ENCODE measurements at places on chromosomes 5 and 9.

GRCh38 chr9:134323741-134324358 lies 2.4 kb upstream of the RXRA start:
- peak; percentile 47 for DNase-seq

- DNase-seq = no peak
Measured at GRCh38 chr9:88236511-88237478, 98.5 kb upstream of the SPATA31C2 start.

- no peak for DNase-seq
Measured at GRCh38 chr9:111034898-111035539, 3.3 kb downstream of the LPAR1 start.

- no peak for DNase-seq
Measured at GRCh38 chr5:1294835-1295649, at the start of gene TERT. Gene TERT, minus strand, starts transcription at chr5:1295068. Its CDS starts 79 bp downstream, at chr5:1294989.

- DNase-seq = no peak
Measured at GRCh38 chr5:119255571-119256356, 100.1 kb upstream of the TNFAIP8 start.

- DNase-seq = no peak
Measured at GRCh38 chr9:32427111-32427873, 42.8 kb downstream of the ACO1 start.

GRCh38 chr9:33184963-33185362 lies 17.8 kb upstream of the B4GALT1 start:
- DNase-seq = no peak

- DNase-seq = no peak
Measured at GRCh38 chr5:112923148-112923917, 1.3 kb upstream of the REEP5 start.

DNA sequence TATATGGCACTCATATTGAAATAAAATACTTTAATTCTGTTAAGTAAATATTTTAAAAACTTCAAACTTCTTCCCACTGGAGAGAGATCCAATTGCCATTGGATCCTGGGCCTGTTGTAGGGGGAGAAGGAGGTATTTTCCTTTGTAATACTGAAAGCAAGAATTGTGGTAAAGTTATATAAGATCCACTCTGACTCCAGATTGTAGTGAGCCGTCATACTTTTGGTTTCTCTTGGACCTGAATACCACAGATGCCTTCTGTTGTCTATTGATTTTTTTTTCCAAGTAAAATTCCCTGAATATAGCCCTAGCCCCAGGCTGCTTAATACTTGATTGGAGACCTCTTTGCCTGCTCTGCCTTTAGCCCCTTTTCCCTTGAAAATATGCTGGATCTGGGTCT lies 86.9 kb downstream of the ATG10 start:
- no peak for DNase-seq

GRCh38 chr5:141681695-141682641 lies at the start of gene ARAP3:
Gene ARAP3, minus strand, starts transcription at chr5:141682230. Its CDS starts 1,744 bp downstream, at chr5:141680486.
- peak; percentile 8 for DNase-seq

DNA sequence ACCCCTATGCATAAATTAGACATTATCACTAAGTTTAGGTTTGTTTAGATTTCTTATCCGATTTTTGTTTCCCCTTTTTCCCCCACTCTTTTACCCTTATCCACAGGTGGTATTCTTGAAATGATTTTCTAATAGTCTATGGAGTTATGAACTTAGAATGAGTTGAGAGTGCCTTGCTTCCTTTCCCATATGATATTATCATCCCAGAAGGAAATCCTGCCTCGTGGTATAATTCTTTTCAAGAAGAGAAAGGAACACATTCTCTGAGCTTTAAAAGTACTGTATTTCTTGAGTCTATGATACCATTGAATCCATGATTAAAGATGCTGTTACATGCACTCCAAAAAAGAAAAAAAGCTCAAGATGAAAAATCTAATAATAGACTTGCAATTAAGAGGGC lies 76.9 kb upstream of the ADAMTSL1 start:
- no peak for DNase-seq

- DNase-seq = no peak
Measured at GRCh38 chr5:37834542-37835379, 5.1 kb downstream of the GDNF start.

- no peak for DNase-seq
Measured at GRCh38 chr5:143564417-143564816, 160.9 kb upstream of the NR3C1 start.

GRCh38 chr5:141913560-141914198 lies 10.0 kb upstream of the DELE1 start:
- DNase-seq = peak; percentile 25

GRCh38 chr9:26324786-26325443 lies 567.7 kb downstream of the CAAP1 start:
- no peak for DNase-seq

- no peak for DNase-seq
Measured at GRCh38 chr5:123992641-123993040, 480.7 kb downstream of the CSNK1G3 start.

DNA sequence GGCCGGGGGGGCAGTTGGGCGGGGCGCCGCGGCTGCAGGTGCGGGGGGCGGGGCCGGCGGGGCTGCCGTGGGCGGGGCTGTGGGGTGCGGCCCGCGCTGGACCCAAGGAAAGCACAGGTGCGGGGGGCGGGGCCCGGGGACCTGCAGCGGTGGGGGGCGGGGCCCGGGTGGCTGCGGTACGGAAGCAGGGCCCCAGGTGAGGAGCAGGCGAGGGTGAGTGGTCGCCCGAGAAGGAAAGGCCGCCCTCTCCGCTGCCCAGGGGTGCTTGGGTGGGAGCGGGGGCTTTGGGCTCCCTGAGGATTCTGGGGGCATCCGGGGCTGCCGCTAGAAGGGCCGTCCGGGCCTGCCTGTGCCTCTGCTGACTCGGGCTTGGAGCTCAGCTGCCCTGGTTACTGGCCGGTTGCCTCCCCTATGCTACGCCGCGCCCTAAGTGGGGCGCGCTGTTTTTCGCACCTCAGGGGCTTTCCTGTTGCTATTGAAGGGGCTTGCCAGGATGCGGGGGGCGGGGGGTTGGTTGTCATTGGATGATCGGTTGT lies 767 bp downstream of the RALGPS1 start:
- peak; percentile 23 for DNase-seq
